ENCODE measurements at places on chromosomes 3 and 15.

- no peak for DNase-seq
These were observed 347.4 kb downstream of the LRTM1 start for GRCh38 chr3:54580453-54580852.

DNA sequence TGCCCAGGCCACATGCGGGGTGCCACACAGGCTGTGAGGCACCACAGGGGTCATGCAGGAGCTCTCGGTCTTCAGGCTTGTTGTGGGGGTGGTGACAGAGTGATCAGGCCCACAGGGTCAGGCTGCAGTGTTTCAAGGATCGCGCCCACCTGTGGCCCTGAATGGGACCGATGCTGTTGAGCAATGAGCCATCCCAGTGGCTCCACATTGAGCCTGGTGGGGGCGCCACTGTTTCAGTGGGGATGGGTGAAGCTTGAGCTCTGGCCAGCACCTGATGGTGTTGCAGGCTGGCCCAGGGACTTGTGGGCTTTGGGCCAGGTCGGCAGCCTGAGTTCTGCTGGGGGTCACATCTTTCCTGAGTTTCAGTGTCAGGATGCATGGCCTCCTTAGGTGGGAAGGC lies 230.1 kb downstream of the UBE3A start:
- DNase-seq = no peak

- DNase-seq = no peak
These were observed 112.9 kb downstream of the ISL2 start for GRCh38 chr15:76449455-76449854.

DNA sequence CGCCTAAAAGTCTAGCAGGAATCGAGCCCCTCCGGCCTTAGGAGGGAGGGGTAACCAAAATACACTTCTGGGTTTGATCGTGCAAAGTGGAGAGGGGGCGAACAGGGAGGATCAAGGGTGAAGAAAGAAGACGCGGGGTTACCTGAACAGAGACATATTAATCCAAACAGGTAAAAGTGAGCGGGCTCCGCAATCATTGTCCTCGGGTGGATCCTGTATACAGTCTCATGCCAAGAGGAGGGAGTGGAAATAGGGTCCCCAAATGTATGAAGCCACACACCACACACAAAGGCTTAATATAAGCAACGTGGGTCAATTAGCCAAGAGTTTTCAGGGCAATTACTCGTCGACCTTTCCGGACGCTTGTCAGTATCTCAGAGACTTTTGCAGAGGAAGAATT lies 749.5 kb downstream of the ROBO1 start:
- no peak for DNase-seq

DNA sequence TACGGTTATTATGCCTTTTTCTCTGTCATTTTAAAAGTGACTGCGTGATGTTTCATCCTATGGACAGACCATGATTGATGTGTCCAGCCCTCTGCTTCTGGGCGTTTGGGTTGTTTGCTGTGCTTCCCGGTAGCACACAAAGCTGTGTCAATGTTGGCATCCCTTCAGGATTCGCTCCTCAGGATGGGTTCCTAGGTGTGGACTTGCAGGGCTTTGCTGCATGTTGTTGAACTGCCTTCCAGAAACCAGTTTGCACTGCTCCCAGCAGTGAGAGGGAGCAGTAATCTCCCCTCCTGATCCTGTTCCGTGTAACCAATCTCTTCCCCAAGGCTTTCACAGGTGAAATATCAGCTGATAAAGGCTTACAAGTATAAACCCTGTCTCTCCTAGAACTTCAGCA lies 787 bp downstream of the TRPM1 start:
- DNase-seq = no peak

GRCh38 chr3:124812291-124813265 lies 74.6 kb downstream of the ITGB5 start:
- no peak for DNase-seq

GRCh38 chr15:64051093-64051402 lies 4.8 kb upstream of the DAPK2 start:
- DNase-seq = no peak

DNA sequence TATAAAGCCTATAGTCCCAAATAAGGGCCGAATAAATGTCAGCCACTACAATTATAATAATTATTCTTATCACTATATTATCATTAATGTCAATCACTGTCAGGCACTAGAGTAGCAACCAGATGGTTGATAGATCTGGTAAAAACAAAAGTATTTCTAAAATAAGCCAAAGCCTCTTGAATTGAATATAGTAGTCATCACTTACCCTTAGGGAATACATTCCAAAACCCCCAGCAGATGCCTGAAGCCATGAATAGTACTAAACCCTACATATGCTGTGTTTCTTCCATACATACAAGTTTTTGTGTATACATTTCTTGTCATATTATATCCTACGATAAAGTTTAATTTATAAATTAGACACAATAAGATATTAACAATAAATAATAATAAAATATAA lies 59.1 kb downstream of the LRRC3B start:
- DNase-seq = no peak
